Fibroblast of gingiva (primary cell): ENCODE measurements at places on chromosomes 1 and 21.

DNA sequence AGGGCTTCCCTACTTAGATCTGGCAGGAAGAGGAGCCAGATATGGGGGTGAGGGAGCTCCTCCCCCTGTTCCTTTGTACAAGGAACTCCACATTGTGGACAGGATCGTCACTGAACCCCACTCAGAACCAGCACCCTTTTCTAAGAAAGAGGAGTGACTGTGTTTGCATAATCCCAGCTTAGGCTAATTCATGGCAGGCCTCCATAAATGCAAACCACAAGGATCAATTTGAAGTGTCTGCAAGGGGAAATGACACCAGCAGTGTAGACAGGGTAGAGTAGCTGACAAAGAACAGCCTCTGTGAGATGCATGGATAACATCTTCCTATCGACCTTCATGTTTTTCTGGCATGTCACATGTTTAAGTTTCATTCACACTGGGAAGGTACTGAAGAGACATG, 11.7 kb downstream of the MX1 start:
- DNase-seq: no peak

- no peak for DNase-seq
Observed at GRCh38 chr1:236751385-236751784, 43.7 kb upstream of the MTR start.

DNA sequence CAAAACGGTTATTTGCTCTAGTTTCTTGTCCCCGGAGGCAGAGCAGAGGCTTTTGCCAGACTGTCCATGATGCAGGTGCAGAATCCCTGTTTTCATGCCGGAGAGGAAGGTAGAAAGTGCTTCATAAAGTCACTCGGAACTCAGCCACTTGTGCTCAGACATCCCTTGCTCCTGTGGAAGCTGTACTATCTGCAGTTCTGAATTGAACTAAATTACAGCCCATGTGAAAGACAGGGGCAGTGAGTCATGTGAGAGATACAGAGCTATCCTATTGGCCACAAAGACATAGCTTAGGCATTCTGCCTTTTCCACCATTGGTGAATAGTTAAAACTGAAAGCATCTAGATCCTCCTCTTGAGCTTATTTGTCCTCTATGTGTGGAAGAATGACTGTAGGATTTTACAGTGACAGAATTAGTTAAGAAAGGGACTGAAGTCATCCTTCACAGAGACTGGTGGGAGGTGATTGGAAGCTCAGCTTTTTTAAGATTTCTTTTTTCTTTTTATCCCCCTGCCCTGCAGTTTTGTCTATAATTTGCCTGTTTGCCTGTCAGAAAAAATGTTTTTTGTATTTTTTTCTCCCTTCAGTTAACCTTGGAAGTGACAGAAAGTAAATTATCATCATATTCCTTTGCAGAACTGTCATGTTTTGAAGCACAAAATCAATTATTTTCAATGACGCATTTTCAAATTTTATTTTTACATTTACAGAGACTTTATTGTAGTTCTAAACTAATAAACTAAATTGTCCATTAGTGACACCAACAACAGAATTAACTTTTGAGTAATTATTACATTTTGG, 298.6 kb downstream of the PTPRC start:
- peak; percentile 89 for DNase-seq

- DNase-seq: no peak
Observed at GRCh38 chr21:39564200-39564599, 48.5 kb upstream of the B3GALT5 start.

DNA sequence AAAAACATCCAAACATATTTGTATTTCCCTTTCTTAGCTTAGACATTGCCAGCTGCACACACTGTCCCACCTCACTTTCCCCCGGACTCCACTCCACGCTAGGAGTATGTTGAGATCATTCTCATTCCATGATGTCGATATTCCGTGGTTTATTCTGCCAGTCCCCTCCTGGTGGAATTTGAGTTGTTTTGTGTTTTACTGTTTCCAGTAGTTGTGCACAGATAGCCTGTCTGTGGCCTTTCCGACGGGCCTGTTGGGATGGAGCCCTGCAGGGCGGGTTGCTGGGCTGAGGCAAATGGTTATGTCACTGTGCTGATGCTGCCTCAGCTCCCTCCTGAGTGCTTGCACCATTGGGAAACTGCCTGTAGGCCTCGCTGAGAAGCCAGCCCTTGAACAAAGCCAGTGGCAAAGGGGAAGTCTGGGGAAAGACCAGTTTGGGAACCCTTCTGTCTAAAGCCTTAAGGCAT, 12.8 kb downstream of the TRAPPC10 start:
- peak; percentile 66 for DNase-seq

DNA sequence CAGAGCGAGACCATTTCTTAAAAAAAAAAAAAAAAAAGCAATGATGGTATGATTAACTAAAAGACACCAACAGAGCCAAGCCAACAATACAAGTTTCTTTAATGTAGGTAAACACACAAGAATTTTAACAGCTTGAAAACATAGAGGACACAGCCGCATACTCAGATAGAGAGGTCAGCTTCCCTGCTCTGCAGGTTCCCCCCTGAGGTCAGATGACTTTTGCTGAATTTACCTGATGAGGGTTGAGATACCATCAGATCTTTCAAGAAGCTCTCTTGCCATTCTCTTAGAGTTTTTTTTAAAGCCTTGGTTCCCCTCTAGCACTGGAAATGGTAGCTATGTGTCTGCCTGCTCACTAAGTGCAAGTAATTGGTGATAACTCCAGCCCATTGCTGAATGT, 31.1 kb downstream of the BCAS2 start:
- DNase-seq: no peak

GRCh38 chr1:229440851-229441537, 7.1 kb upstream of the ACTA1 start:
- peak; percentile 51 for DNase-seq

DNA sequence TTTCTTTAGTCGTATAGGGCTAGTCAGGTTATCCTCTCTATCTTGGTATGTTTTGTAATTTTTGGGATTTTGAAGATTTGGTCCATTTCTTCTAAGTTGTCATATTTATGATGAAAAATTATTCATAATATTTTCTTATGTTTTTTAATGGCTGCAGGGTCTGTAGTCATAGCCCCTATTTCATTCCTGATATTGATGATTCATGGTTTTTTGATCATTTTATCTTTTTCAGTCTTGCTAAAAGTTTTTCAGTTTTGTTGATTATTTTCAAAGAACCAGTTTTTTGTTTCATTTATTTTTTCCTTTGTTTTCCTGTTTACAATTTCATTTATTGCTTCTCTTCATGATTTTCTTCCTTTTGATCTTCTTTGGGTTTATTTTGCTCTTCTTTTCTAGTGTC, 50.2 kb downstream of the DIRAS3 start:
- DNase-seq: no peak

- peak; percentile 77 for DNase-seq
Observed at GRCh38 chr1:58652651-58653184, 47.1 kb downstream of the MYSM1 start.

- DNase-seq: no peak
Observed at GRCh38 chr1:32352239-32352745, 10.0 kb downstream of the FAM229A start.

- DNase-seq: no peak
Observed at GRCh38 chr1:243605604-243606003, 244.4 kb downstream of the AKT3 start.

DNA sequence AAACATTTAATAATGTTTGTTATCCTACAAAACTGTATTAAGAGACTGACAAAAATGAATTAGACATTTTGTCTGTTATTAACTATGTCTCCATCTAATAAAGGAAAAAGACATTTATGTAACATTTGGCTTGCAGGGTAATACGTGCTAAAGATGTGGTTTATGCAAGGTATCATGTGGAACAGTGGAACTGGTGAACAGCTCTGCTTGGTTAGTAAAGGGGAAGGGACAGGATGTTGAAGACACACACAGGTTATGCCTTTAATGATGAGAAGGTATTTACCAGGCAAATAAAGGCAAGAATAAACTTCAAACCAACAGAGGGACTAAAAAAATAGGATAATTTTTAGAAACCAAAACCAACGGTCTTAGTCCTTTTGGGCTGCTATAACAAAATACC, 93.1 kb downstream of the UCHL5 start:
- DNase-seq: no peak

- no peak for DNase-seq
Observed at GRCh38 chr1:217542136-217542777, 88.6 kb downstream of the GPATCH2 start.

GRCh38 chr1:111725192-111725591, 14.0 kb downstream of the INKA2 start:
- DNase-seq: no peak

DNA sequence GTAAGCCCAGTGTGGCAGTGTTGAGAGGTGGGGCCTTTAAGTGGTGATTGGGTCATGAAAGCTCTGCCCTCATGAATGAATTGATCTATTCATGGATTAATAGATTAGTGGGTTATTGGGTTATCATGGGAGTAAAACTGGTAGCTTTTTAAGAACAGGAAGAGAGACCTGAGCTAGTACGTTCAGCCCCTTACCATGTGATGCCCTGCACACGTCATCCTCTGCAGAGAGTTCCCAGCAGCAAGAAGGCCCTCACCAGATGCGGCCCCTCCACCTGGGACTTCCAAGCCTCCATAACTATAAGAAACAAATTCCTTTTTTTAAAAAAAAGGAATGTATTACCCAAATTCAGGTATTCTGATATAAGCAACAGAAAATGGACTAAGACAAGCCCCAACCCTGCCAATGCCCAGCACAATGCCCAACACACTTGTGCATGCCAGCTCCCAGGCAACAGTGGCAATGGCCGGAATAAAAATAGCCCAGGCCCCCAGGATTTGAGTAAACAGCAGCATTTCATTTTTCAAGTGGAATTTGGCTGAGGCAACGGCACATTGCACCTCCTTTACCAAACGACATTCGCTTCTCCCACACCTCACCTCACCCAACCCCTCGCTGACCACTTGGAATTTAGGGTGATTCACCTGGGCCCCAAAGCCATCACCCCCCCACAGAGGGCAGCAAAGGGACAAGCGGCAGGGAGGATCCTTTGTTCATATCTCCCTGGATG, 215.9 kb downstream of the TOMM20 start:
- DNase-seq: no peak

GRCh38 chr1:186806477-186806876, 22.3 kb upstream of the PLA2G4A start:
- DNase-seq: no peak

- no peak for DNase-seq
Observed at GRCh38 chr1:156747742-156748669, 3.5 kb downstream of the HDGF start.

DNA sequence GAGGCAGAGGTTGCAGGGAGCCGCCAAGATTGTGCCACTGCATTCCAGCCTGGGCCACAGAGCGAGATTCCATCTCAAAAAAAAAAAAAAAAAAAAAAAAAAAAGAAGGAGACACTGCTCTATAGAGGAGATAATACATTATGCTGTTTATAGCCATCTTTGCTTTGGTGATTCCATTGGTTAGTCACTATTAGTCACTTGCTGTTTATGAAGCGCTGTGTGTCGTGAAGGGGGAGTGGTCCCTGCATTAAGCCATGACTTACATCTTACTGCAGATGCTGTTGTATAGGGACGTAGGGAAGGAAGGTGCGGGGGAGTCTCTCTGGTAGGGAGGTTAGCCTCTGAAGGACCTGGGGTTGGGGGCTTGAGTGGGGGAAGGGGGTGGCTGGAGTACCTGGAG, 48.3 kb downstream of the HUNK start:
- DNase-seq: no peak

GRCh38 chr1:153532181-153532580, 3.6 kb downstream of the S100A6 start:
- no peak for DNase-seq

- DNase-seq: no peak
Observed at GRCh38 chr1:52792036-52792435, 50.5 kb upstream of the ZYG11A start.

- DNase-seq: no peak
Observed at GRCh38 chr1:207659545-207660153, 14.7 kb downstream of the CR1L start.

DNA sequence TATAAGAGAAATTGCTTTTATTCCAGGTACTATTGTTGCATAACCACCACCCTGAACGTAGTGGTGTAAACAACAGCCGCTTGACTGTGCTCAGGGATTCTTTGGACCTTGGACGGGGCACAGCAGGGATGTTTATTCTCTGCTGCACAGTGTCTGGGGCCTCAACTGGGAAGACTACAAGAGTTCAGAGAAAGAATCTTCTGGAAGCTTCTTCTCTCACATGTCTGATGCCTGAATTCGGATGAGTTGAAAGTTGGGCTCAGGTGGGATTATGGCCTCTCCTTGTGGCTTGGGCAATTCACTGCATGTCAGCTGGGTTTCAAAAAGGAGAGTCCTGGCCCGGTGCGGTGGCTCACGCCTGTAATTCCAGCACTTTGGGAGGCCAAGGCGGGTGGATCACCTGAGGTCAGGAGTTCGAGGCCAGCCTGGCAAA, 19.0 kb upstream of the SSBP3 start:
- DNase-seq: no peak

DNA sequence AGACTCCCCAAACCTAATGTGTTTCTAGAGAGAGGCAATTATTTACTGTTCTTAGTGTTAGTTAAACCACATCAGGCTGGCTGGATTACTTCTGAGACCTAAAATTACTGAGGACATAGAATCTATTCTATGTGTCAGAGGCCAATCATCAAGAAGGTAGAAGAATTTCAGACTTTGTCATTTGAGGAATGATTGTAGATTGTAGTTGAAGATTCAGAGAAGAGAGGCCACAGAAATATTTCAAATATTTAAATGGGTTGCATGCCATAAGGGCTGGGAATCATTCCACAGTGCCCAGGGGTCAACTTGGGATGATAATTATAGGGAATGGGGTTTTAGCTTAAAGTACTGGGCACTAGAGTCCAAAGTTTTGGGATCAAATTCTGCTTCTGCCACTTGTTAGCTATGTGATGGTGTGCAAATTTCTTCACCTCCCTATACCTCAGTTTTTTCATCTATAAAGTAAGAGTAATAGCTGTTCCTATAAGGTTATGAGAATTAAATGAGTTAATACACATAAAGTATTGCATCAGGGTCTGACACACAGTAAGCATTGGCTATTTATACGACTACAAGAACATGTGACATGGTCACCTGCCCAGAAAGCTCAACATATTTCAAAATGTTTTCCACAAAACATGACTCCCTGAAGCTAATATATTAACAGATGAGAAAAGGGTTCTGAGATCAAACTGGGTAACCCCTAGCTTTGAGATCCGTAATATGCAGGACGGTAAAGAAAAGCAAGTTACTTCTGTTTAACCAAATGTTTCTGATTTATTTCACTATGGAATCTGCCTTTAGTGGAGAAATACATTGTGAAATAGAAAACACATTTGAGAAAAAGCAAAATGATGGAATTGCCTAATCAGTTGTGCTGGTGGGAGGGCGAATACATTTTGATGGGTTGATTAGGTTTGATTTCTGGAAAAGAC, 69.7 kb upstream of the SPAG17 start:
- DNase-seq: no peak

DNA sequence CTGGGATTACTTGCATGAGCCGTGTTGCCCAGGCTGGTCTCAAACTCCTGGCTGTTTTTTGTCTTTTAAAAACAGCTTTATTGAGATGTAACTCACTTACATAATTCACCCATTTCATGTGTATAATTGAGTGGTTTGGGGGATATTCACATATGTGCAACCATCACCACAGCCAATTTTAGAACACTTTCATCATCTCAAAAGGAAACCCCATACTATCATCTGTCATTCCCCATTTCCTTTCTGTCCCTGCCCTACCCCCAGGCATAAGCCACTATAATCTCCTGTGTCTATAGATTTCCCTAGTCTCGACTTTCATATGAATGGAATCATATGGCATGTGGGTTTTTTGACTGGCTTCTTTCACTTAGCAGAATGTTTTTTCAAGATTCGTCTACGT, 43.3 kb downstream of the GPR137B start:
- no peak for DNase-seq
